Spinal cord (tissue), 10 donors: ENCODE measurements at places on chromosomes 2 and 18.

DNA sequence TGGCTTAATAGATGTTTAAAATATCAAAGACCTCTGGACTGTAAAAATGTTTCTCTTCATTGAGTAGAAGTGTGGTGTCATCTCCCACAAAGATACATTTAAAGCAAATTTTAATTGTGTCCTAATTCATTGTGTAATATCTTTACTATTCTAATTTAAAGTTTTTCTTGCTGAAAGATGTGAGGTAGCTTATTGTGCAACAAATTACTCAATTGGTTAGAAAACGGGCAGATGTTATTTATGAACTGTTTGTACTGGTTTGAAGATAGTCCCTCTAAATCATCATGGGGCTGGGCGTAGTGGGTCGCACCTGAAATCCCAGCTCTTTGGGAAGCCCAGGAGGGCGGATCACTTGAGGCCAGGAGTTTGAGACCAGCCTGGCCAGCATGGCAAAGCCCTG is 65.3 kb downstream of the CYBRD1 start:
- no peak for DNase-seq

DNA sequence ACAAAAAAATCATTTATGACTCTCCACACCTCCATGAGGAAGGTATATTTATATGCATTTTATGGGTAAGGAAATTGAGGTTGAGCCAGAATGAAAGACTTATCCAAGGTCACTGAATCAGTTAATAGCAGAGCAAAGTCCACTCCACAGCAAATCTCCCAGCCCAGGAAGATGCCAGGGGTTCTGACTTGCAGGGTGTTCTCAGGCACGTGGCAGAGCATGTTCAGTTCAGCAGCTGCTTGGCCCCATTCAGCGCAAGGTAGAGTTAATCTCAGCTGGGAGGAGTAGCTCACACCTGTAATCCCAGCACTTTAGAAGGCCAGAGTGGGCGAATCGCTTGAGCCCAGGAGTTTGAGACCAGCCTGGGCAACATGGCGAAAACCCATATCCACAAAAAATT is 17.8 kb upstream of the DGKD start:
- DNase-seq: no peak

DNA sequence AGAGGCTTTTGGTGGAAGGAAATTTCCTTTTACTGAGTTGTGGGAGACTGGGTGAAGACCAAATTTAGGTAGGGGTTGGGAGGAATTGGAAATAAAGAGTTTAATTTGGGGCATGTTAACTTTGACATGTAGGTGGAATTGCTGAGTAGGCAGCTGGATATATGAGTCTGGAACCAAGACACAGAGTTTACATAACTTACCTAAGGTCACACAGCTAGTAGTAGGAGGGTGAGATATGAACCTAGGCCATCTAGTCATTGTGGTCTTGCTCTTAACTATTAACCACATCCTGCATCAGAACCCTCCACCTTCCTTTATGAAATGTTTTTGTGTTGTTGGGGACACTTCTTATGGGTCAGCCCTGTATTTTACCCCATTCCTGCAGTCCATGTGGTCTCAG is 113.1 kb downstream of the ICOS start:
- DNase-seq: no peak

- no peak for DNase-seq
These were observed 33.9 kb downstream of the ACOXL start for GRCh38 chr2:110766291-110766690.

DNA sequence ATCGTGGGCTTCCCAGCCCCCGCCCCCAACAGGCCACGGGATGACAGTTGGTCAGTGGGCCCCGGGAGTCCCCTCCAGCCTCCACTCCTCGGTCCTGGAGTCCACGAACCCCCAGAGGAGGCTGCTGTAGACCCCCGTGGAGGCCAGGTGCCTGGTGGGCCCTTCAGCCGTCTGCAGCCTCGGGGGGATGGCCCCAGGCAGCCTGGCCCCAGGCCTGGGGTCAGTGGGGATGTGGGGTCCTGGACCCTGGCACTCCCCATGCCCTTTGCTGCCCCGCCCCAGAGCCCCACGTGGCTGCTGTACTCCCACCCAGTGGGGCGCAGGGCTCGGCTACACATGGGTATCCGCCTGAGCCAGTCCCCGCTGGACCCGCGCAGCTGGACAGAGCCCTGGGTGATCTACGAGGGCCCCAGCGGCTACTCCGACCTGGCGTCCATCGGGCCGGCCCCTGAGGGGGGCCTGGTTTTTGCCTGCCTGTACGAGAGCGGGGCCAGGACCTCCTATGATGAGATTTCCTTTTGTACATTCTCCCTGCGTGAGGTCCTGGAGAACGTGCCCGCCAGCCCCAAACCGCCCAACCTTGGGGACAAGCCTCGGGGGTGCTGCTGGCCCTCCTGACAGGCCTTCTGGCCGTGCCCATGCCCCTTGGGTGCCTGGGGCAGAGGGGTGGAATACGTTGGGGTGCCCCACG is 7.6 kb downstream of the NEU4 start:
- no peak for DNase-seq

- no peak for DNase-seq
These were observed 159.8 kb downstream of the SH3RF3 start for GRCh38 chr2:109288544-109289368.

DNA sequence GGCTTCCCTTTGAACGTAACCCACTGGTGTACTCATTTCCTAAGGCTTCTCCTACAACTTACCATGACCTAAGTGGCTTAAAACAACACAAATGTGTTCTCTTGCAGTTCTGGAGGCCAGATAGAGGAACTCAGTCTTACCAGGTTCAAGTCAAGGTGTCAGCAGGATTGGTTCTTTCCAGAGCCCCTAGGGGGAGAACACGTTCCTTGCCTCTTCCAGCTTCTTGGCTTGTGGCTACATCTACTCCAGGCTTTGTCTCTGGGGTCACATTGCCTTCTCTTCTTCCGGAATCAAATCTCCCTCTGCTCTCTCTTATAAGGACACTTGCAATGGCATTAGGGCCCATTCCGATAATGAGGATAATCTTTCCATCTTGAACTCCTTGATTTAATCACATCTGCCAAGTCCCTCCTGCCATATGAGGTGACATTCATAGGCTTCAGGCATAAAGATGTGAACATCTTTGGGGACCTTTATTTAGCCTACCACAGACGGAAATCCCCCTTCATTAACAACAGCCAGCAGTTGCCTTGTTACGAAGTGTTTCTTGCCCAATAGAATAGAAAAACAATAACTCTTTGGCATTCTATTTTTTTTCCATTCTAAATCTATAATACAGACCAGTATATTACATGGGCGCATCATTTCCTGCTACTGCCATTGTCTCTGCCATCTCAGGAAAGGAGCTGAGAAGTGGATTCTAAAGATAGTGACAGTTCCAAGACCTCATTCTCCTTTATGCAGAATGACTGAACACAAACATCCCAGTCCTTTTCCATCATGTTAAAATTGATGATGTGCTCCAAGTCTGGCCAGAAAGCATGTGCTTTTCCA is 362.0 kb downstream of the ZNF521 start:
- DNase-seq: no peak

DNA sequence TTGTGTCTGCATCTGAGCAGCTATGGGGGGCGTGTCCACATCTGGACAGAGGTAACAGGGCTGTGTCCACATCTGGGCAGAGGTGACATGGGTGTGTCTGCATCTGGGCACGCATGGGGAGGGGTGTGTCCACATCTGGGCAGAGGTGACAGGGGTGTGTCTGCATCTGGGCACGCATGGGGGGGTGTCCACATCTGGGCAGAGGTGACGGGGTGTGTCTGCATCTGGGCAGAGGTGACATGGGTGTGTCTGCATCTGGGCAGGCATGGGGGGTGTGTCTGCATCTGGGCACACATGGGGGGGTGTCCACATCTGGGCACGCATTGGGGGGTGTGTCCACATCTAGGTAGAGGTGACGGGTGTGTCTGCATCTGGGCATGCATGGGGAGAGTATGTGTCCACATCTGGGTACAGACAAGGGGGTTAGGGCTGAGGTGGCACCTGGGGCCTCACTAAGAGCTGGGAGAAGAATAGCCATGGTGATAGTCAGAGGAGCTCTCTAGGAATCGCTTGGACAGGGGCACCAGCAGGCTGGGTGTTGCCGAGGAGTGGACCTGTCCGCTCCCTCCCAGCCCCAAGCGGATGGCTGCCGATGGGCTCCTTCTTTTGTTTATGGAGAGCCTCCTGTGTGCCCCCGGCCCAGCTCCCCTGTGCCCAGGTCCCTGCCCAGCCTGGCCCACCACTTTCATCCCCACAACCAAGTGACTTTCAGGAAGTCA is 177.8 kb downstream of the EIPR1 start:
- no peak for DNase-seq

- no peak for DNase-seq
These were observed 858 bp downstream of the KCNS3 start for GRCh38 chr2:17879137-17879912.

DNA sequence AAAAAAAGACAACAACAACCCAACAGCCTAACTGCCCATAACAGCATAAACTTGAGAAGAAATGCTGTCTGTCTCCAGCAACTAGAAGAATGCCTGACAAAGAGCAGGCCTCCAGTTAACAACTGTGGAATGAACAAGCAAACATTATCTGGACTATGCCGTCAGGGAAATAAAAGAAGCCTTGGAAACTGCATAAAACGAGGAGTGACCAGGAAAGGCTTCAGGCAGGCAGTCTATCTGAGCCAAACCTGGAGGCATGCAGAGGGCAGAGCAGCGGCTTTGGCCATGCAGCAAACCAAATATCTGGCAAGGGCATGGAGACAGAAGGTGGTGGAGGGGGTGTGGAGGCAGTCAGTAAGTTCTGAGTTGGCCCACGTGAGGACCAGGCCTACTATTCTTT is 11.1 kb downstream of the HES6 start:
- DNase-seq: no peak

DNA sequence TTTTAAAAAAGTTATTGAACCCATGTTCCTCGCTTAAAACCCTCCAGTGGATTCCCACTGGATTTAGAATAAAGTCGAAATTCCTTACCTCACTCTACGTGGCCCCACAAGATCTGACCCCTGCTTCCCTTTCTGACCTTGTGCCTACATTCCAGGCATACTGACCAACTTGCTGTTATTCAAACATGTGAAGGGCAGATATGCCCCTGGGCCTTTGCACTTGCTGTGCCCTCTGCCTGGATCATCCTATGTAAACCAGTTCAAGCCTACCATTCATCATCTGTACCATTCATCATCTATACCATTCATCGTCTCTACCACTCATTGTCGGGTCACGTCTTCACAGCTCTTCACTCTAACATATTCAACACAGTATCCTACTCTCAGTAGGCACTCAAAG is 41.3 kb upstream of the LPIN2 start:
- no peak for DNase-seq

- no peak for DNase-seq
These were observed 155.1 kb upstream of the LMAN1 start for GRCh38 chr18:59514203-59514602.

DNA sequence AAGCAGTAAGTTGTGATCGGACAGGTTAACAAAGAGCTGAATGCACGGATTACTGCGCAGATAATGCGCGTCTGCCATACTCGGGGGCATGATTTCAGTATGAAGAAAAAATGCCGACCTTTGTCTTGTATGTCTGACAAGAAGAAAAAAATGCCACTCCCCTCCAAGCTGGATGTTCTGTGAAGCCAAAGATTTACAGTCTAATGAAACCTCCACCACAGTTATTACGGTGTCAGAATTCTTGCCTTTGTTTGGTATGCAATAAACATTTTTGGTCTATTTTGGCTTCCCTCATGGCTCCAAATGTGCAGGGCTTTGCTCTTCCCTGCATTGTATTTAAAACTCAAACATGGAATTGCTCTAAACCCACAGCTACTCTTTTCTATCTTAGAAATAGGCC is 72.2 kb upstream of the THUMPD2 start:
- peak; percentile 26 for DNase-seq

DNA sequence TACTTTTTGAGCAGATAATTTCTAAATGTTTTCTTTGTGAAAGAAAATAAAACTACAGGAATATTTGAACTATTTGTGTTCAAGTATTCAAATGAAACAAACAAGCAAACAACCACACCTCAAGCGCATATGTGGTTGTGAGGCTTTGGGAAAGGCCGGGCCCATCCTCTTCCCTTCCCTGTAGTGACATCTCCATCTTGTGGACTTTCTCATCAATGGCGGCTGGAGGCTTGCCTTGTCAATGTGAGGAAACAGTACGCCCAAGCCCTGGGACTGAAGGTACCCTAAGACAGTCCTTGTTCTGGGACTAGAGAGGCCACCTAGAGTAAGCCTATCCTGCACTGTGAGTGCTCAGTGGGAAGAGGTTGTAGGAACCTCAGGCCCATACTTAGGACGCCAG is 166.8 kb downstream of the TPGS2 start:
- DNase-seq: no peak

DNA sequence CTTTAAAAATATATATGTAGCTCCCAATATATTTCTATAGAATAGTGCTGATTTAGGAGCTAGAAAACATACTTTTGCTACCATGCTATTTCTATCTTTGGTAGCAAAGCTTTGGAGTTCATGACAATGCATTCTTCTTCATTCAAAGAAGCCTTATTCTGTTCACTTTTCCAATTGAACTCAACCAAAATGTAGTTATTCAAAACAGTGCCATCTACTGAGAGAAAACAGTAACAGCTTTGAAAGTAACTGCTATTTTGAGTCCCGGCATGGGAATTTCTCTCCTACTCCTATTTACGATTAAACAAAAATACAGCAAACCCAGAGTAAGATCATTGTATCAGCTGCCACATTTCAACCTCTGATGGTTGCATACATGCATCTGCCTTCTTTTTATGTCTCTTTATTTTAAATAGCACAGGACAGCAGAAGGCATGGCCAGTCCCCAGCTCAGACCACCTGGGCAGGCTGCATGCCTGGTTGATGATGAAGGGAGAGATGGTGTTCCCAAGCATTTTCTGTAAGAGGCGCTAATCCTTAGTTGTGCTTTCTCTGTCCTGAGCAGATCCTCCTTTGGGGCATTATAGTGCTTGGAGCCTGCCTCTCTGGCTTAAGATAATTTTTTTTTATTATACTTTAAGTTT is 69.7 kb upstream of the SULT1C3 start:
- DNase-seq: peak; percentile 80

- no peak for DNase-seq
These were observed 935.9 kb upstream of the LRATD1 start for GRCh38 chr2:13696601-13697000.

DNA sequence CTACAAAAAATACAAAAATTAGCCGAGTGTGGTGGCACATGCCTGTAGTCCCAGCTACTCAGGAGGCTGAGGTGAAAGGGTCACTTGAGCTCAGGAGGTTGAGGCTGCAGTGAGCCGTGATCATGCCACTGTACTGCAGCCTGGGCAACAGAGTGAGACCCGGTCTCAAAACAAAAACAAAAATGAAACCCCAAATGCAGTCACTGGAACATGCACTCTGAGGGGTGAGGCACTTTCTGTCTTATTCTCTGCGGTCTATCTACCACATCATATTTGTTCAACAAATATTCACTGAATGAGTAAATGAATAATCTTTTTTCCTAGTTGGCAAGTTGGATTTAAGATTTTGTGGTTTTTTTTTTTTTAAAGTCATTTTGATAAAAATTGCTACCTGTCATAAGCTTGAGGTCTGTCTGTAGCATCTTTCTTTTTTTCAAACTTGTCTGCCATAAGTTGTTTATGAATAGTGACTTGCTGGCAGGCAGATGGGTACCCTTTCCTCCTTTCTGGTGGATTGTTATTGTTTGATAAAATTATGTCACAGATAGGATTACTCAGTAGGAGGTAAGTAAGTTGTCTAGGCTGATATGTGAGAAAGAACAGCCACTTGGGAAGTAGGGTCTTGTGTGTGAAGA is 11.8 kb downstream of the CHRNA1 start:
- no peak for DNase-seq
